Neural crest cell (in vitro differentiated cells): ENCODE measurements at places on chromosomes 2 and 18. TPM values are rescaled to one million over a fixed set of nuclear protein-coding genes. Genes with fewer than 3 reads are reported as not detected.

The TUBB8B gene
- not detected in 2 replicates for total RNA-seq

The PLCL1 gene
- total RNA-seq, result 0.32 and 0.72 TPM in 2 replicates

The RAMP1 gene
- 0.58 and 0.91 TPM in 2 replicates for total RNA-seq

The ABCG5 gene
- not detected in 2 replicates for total RNA-seq

The RAD51AP2 gene
- total RNA-seq, result 0.16 and 0.23 TPM in 2 replicates

The PTH2R gene
- not detected in 2 replicates for total RNA-seq

The ARHGAP25 gene
- total RNA-seq, result 2.5 and 3.0 TPM in 2 replicates

The SULT1C4 gene
- total RNA-seq, result 7.7 and 8.0 TPM in 2 replicates

The TSGA10 gene
- total RNA-seq, result 5.8 and 7.9 TPM in 2 replicates

The SLC14A1 gene
- not detected in 2 replicates for total RNA-seq

The SLC39A10 gene
- 72.7 and 78.5 TPM in 2 replicates for total RNA-seq

The AQP12B gene
- total RNA-seq, result not detected in 2 replicates

The BCL2L11 gene
- total RNA-seq, result 16.4 and 21.9 TPM in 2 replicates

The SERPINB8 gene
- 3.7 and 3.9 TPM in 2 replicates for total RNA-seq

The CPO gene
- 0.25 and 0.47 TPM in 2 replicates for total RNA-seq

The ZBTB7C gene
- total RNA-seq, result 0.45 and 0.61 TPM in 2 replicates

The CCBE1 gene
- 0.18 and 0.33 TPM in 2 replicates for total RNA-seq

The CEBPZOS gene
- not detected in 2 replicates for total RNA-seq

The AMER3 gene
- total RNA-seq, result 1.3 and 1.4 TPM in 2 replicates

The LBX2 gene
- total RNA-seq, result 0.28 TPM in 1 of 2 replicates, not detected in the other

The ARHGEF33 gene
- total RNA-seq, result 0.59 and 1.1 TPM in 2 replicates

The TLX2 gene
- total RNA-seq, result not detected in 2 replicates

The FZD7 gene
- total RNA-seq, result 89.1 and 91.0 TPM in 2 replicates

The CHST10 gene
- 33.0 and 33.2 TPM in 2 replicates for total RNA-seq

The SRD5A2 gene
- not detected in 2 replicates for total RNA-seq

The RTP5 gene
- not detected in 2 replicates for total RNA-seq

The C2orf81 gene
- total RNA-seq, result 7.3 and 7.9 TPM in 2 replicates

The TTLL4 gene
- total RNA-seq, result 116 and 123 TPM in 2 replicates

The CYP27A1 gene
- 3.2 and 4.8 TPM in 2 replicates for total RNA-seq

The EFHD1 gene
- 4.1 and 4.7 TPM in 2 replicates for total RNA-seq

The LYPD6 gene
- 7.1 and 7.3 TPM in 2 replicates for total RNA-seq

The GPR155 gene
- 1.5 and 1.7 TPM in 2 replicates for total RNA-seq

The FAM117B gene
- total RNA-seq, result 22.8 and 24.6 TPM in 2 replicates

The HDAC4 gene
- total RNA-seq, result 50.7 and 52.1 TPM in 2 replicates

The PXDN gene
- 217 and 218 TPM in 2 replicates for total RNA-seq

The ECEL1 gene
- total RNA-seq, result 42.9 and 43.9 TPM in 2 replicates

The DPP10 gene
- 2.1 and 3.0 TPM in 2 replicates for total RNA-seq

The HOXD8 gene
- total RNA-seq, result not detected in 2 replicates

The UGT1A9 gene
- not detected in 2 replicates for total RNA-seq

The UGT1A3 gene
- not detected in 2 replicates for total RNA-seq

The ATOH8 gene
- 6.9 and 7.7 TPM in 2 replicates for total RNA-seq

The CXCR1 gene
- total RNA-seq, result not detected in 2 replicates

The LYPD6B gene
- not detected in 2 replicates for total RNA-seq

The ESPNL gene
- total RNA-seq, result 0.16 and 0.40 TPM in 2 replicates

The TMEM163 gene
- total RNA-seq, result 0.71 and 1.0 TPM in 2 replicates

The TWIST2 gene
- 0.96 and 1.1 TPM in 2 replicates for total RNA-seq

The CYP27C1 gene
- total RNA-seq, result 10.1 and 10.2 TPM in 2 replicates

The RBKS gene
- 0.79 and 0.86 TPM in 2 replicates for total RNA-seq

The TSPYL6 gene
- total RNA-seq, result not detected in 2 replicates

The GREB1L gene
- 74.8 and 80.5 TPM in 2 replicates for total RNA-seq

The CNGA3 gene
- 0.72 and 0.84 TPM in 2 replicates for total RNA-seq

The ACMSD gene
- total RNA-seq, result not detected in 2 replicates

The STK16 gene
- 28.5 and 31.2 TPM in 2 replicates for total RNA-seq

The SIX3 gene
- not detected in 2 replicates for total RNA-seq

The GNLY gene
- not detected in 2 replicates for total RNA-seq

The OTX1 gene
- 12.4 and 15.1 TPM in 2 replicates for total RNA-seq

The AGXT gene
- not detected in 2 replicates for total RNA-seq

The TDRD15 gene
- not detected in 2 replicates for total RNA-seq

The UPP2 gene
- not detected in 2 replicates for total RNA-seq
